HFF-Myc (cell line): ENCODE measurements at places on chromosomes 3 and 15.

DNA sequence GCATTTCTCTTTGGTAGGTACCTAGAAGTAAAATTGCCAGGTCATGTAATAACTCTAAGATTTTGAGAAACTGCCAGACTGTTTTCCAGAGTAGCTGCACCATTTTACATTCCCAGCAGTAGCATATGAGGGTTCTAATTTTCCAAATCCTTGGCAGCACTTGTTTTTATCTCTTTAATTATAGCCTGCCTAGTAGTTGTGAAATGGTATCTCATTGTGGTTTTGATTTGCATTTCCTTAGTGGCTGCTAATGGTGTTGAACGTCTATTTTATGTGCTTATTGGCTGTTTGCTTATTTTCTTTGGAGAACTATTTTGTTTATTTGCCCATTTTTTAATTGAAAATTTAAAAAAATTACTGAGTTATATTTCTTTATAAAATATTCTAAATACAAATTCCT is 117.9 kb downstream of the TCF12 start:
- DNase-seq = no peak

- no peak for DNase-seq
These were observed 866 bp upstream of the CD276 start for GRCh38 chr15:73683257-73683776.

- DNase-seq = no peak
These were observed 18.2 kb upstream of the SHC4 start for GRCh38 chr15:48981941-48982340.

GRCh38 chr3:132435911-132436425 is 18.7 kb downstream of the DNAJC13 start:
- no peak for DNase-seq

GRCh38 chr15:73732930-73733329 is 20.2 kb downstream of the INSYN1 start:
- no peak for DNase-seq

DNA sequence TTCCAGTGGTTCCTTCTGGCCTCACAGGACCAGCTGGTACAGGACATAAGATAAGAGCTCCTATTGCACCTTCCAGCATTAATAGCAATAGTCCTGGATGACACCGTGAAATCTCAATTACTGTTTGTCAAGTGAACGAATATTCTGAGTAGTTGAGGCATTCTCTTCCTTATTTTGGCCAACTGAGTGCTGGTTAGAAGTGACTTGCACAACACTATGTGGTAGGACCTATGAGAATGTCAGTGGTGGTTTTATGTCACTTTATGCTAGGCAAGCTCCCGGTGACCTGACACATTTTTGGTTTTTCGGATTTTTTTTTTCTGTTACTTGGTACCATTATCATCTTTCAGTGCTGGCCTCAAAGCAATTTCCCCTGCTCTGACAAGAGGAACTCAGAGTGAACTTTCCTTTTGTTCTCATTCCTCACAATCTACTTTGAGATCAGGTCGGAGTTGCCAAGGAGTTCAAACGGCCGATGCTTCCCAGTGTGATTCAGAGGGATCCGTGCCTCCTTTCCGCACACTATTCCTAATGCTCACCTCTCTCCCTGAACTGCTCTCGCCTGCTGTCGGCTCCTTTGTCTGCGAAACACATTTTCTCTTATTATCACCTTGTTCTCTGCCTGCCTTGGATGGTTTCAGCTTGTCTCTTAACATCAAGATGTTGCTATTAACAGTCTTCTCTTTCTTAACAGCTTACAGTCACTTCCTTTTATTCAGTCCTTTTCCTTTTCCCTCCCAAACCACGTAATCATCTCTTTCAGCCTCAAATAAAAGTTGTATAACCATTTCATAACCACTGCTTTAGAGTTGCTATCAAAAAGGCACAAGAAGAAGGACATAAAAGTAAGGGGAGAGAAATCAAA is 35.8 kb downstream of the QTRT2 start:
- DNase-seq = no peak

DNA sequence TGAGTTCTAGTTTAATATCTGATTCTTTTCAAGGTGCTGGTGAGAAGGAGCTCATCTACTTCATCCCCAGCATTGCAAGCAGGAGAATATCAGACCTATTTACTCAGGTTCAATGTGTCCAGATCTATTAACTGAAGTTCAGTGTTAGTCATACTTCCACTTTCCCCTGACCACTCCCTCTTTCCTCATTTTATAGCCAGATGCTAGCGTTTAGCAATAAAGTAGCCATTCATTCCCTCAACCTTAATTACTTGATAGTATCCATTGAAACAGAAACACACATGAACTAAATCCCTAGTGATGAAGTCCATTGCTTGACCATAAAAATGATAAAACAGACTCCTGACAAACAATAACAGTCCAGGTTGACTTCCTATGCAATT is 60.0 kb downstream of the RPL22L1 start:
- peak; percentile 87 for DNase-seq

- DNase-seq = no peak
These were observed 585.7 kb upstream of the CBLB start for GRCh38 chr3:106454497-106454896.

DNA sequence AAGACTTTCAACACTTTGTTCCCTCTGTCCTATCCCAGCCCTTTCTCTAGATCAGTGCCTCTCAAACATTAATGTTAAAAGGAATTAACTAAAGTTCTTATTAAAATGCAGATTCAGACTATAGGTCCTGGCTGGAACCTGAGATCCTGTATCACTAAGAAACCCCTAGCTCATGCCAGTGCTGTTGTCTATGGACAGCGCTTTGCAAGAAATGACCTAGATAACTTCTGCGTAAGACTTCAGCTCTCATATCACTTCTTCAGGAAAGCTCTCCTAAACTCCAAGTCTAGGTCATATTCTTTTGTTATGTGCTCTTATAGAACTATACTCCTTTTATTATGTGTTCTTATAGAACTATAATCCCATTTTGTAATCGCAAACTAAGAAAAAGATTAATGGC is 67.8 kb upstream of the CDIN1 start:
- DNase-seq = no peak

GRCh38 chr3:79551997-79552396 is 215.8 kb downstream of the ROBO1 start:
- DNase-seq = no peak

- peak; percentile 55 for DNase-seq
These were observed 72.9 kb downstream of the DAPK2 start for GRCh38 chr15:63973212-63974009.

DNA sequence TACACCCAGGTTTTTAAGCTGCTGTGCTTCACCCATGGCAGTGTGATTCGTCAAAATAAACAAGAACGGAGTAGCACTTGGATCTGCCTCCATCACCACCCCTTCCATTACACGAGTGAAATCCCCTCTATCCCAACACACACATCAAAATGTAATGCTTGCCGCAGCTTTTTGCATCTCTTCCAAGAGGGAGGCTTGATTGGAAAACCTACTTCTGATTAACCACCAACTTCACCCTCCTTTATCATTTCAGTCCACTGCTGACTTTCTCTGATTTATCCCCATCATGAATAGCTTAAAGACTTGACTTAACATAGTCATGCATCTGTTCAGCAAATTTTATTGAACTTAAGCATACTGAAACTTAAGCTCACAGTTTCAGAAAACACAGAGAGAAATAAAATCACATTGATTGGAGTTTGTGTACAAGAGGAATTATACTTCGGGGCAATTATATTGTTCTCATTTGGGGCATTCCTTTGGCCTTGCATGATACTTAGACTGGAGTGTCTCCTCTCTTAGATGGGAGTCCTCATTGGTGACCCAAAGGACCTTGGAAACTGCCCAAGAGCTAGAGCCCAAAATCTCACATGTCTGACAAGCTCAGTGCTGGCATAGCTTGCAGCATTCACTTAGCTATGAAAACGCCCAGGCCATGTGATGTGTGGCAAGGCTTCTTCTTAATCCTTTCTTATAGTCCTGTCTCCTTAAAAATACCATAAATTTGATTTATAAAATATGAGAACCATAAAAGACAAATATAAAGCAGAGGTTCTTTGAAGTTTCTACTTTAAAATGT is 124.3 kb upstream of the UMPS start:
- no peak for DNase-seq

DNA sequence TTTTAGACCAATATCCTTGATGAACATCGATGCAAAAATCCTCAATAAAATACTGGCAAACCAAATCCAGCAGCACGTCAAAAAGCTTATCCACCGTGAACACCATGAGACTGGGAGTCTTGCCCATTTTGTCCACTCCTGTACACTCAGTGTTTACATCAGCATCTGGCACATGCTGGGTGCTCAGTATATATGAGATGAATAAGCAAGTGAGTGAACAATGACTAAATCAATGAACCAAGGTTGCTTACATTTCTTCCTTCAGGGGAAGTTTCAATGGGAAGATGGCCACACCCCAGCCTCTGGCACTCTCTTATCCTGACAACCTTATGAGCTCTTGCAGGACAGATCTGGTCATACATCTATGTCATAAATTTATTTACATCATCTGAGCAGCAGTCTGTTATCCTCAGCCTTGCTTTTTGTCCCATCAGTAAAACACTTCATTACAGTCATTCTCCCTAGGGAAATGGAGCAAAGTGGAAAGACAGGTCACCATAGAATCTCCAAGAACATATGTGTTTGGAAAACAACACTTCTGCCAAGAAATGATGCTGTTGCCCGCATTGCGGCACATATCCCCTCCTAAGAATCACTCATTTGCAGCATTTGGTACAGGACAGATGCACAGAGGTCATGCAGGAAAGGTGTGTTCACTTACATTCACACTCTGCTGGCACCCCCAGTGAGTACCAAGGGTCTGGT is 171.8 kb upstream of the EIF1B start:
- DNase-seq = no peak

- no peak for DNase-seq
These were observed 236.4 kb downstream of the LPP start for GRCh38 chr3:188390343-188390718.

DNA sequence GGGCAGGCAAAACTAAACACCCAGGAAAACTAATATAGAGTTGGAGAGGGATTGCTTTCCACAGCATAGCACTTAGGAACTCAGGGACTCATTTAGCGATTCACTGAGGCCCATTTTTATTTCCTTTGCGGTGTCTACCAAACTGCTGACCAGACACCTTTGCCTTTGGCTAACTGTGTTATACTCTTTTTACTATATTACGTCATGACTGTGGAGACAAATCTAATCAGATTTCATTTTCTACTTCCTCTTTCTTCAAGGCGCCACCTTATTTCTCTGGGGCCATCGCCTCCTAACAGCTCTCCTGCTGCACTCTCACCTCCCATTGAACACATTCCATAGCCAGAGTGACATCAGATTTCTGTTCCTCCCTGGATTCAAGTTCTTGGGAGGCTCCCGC is 215.7 kb upstream of the WNT5A start:
- no peak for DNase-seq

GRCh38 chr3:142931222-142931621 is 32.3 kb downstream of the PAQR9 start:
- no peak for DNase-seq

- no peak for DNase-seq
These were observed 49.4 kb downstream of the CPN2 start for GRCh38 chr3:194301730-194302129.

DNA sequence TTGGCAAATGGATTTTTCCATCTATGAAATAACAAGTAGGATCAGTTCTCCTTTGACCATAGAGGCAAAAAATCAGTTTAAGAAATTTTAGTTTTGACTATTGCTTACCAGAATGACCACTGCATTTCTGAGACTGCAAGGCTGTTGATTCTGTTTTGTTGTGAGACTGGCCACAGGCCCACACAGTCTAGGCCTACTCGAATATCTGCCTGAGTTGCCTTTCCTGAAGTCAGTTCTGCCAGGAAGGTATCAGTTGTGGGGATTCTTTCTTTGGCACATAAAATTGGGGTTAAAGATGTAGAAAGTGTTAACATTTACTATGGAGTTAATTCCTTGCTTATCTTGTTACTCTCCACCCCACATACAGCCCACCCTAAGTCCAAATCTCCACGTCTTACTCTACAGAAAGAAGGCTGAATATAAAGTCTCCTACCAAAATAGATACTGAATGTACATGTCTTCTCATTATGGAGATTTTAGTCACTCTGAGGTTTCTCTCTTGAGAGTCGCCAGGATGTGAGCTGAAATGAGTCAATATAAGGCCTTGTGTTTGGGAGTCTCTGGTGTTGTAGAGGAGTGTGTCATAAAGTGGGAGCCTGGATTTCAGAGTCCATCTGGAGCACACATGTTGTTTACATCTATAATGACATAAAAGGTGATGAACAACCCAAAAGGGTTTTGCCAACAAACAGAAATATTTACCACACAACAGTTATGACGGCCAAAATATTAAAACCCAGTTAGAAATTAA is 45.0 kb upstream of the WWTR1 start:
- peak; percentile 98 for DNase-seq

- DNase-seq = no peak
These were observed 1.3 kb upstream of the LYSMD4 start for GRCh38 chr15:99734575-99734974.
